ENCODE measurements at places on chromosomes 3 and 15.

GRCh38 chr15:90667073-90667754 lies 49.9 kb upstream of the BLM start:
- DNase-seq = no peak

- DNase-seq = no peak
Measured at GRCh38 chr3:114393367-114394072, 99.7 kb downstream of the TIGIT start.

DNA sequence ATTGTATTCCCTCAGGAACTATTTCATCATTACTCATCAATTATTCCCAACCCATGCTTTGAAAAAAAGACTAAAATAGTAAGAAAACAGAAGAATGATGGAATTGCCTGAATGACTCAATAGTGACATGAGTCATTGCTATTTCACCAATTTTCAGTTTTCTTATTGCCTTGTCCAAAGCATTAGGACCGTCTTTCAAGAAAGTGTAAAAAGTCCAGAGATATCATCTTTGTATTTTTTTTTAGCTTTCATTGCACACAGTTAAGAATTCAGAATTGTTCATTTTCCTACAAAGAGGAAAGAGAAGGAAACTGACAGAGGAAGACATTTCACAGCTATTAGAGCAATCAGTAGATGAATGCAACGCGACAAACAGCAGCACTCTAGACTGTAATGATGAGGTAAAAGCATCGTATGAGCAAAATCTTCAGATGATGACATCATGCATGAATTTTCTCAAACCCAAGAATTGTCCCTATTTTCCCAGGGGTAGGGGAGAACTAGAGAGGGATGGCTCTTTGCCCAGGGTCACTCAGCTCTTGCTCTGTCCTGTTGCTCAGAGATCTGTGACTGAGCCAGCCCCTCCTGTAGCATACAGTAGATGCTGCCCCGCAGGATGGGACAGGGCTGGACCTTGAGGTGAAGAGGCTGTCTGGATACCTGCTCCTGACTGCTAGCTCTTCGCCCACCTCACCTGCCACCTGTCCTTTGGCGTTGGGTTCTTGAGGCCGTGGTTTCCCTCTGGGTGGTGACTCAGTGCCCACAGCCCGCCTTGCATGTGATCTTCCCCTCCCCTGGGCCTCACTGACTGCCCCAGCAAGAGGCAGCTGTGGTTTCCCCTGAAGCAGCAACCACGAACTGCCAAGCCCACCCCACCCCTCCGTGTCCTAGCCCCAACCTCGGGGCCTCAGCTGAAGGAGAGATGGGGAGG lies 84.8 kb downstream of the PPCDC start:
- no peak for DNase-seq

DNA sequence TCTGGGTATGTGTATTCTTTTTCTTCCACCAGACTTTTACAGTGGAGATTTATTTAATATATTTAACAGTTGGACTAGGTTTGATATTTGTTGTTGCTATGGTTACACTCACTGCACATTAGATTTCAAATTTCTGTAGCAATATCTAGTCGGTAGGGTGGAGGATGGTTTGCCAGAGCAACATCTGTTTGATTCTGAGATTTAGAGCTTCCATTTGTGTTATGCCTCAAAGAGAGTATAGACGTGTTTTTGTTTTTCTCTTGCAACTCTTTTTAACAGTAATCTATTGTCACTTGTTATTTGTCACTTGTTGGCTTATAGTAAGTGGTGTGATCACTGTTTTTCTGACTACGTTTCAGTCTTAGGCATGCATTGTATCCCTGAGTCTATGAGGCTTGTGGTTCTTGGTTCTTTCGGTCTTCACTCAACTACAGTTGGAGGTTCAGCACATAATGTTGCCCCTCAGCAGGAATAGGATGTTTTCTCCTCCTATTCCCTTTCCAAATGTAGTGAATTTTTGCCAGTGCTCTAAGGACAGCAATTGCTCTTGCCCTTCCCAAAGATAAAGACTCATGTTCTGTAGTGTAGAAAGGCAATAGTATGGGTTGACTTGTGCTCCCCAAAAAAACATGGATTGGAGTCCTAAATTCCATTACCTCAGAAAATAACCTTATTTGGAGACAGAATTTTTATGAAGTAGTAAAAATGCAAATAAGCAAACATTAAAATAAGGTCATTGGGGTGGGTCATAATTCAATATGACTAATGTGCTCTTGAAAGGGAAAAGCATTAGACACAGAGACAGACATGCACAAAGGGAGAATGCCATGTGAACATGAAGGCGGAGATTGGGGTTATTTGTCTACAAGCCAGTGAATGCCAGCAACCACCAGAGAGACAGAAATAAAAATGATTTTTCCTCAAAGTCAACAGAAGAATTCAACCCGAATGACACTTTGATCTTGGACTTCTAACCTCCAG lies 692.1 kb downstream of the DIPK2A start:
- no peak for DNase-seq

GRCh38 chr15:82810890-82811426 lies 1.5 kb downstream of the WHAMM start:
- no peak for DNase-seq

DNA sequence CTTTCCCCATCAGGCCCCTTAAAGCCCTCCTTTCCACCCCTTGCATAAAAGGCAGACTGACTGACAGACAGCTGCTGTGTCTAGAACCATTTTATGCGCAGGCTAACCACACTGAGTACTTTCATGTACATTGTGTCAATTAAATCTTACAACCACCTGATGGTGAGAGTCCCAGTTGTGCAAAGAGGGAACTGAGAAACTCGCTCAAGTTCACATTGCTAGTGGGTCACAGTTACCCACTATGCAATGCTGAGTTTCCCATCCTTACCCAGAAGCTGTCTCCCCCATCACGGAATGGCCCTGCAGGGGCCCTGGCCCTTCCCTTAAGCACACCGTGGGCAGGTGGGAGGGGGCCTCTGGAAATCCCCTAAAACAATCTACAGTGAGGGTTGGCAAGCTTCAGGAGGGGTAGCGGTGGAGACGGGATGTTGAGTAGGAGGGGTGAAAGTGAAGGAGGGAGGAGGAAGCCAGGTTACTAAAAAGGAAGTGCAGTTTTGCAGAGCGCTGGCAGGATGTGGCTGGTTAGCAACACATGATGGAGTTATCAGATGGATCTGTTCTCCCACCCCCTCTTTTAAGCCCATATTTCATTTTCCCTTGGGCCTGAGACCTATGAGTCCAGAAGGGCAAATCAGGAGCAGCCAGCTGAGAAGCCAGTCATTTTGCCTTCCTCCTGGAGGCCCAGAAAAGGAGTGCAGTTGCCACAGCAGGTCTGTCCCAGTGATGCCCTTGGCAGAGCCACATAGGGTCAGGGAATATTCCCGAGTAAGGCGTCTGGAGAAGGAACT lies 30.0 kb downstream of the STARD5 start:
- DNase-seq = no peak

DNA sequence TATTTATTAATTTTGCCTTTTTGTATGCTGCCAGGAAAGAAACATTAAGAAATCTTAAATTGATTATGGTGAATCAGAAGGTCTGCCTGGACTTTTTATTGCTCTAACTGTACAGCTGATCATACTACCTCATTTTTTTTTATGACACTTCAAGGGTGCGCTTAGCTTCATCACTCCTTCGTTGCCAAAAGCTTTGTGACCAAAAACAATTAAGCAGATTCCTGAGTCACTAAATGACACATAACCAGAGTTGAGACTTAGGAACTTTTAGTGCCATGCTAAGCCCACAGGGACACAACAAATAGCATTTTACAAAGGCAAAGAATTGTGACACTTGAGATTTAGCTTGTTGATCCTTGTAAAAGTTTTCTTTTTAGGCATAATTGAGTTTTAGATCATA lies 4.9 kb downstream of the ADIPOQ start:
- no peak for DNase-seq

DNA sequence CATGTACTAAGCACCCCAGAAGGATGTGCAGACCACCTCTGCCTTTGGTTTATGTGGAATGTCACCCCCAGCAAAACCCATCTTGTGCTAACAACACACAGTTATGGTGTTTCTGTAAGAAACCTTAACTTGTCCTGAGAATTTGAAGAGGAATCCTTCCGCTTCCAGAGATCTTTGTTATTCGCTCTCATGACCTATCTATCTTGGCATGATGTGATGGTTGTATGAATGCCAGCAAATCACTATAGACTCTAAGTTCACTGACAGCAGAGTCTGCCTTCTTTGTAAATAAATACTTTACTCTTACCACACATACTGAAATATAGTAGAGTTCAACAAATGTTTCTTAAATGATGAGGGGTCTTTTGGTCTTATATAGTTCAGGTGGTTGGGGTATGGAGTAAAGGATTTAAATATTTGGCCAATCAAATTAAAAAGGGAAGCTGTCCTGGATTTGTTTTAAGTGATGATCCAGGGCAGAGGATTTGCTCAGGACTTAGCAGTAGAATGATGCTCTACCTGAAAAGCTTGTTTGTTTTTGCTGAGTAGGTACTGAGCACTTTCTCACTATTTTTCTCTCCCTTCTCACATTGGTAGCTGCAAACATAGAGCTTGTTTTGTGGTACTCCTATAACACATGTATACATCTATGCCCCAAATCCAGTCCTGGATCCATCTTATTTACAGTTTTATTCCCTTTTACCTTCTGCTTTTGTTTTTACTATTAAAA lies 27.9 kb upstream of the RTP1 start:
- DNase-seq = no peak

- no peak for DNase-seq
Measured at GRCh38 chr3:140974900-140975299, 33.3 kb downstream of the SLC25A36 start.

GRCh38 chr3:67691207-67691606 lies 36.8 kb upstream of the SUCLG2 start:
- DNase-seq = no peak

- DNase-seq = no peak
Measured at GRCh38 chr3:28973609-28974008, 307.3 kb upstream of the RBMS3 start.

DNA sequence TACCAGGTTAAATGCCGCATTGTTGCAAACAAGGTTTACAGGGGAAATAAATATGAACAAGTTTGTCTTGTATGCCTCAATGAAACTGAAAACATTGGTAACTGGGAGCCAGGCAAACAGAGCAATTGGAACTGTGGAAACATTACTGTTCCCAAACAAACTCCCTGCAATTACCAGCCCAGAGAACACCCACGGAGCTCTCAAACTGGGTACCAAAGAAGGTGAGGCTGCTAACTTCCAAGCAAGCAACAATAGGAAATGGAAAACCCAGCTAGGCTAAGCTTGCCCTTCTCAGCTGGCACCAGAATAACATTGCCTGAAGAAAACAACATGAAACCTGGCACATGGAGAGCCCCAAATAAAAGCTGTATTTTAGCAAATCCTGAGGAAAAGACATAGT lies 218.9 kb upstream of the THRB start:
- no peak for DNase-seq

DNA sequence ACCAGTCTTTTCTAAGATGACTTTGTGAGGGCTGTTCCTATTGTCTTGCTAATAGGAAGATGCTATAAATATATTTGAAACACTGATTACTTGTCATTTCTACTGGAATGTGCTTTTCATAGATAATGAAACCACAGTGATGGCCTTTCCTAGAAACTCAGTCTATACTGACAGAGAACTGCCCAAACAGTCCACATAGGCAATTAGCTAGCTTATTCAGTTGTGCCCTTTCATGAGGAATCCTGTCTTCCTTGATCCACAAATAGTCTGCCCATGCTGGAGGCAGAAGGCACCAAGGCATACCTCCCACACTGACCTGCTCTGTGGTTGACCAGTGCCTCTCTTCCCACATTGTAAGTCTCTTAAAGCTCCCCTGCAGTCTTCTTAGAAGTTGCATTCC lies 135.9 kb downstream of the CMSS1 start:
- no peak for DNase-seq

DNA sequence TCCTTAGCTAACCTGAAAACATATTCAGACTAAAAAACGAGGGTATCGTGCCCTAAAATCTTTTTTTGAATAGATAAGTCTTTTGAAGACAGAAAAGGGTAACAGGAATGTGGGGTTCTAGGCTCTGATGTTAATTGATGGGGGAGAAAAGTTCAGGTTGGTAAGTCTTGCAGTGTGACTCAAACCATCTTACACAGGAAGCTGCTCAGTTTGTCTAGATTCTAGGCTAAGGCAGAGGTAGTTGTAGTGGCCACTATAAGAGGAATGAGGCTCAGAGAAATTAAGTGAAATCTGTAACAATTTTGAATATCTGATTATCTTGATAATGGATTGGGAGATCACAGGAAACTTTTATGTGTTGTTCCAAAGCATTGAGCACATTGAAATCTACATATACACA lies 267.9 kb downstream of the PDCD6IP start:
- DNase-seq = no peak

GRCh38 chr3:144381607-144382006 lies 410.0 kb downstream of the DIPK2A start:
- no peak for DNase-seq

- no peak for DNase-seq
Measured at GRCh38 chr3:189298469-189299375, 127.0 kb downstream of the TPRG1 start.
